CD4-positive, alpha-beta T cell treated with Interleukin-6 for 4 hours (primary cell): ENCODE measurements at places on chromosomes 4 and X.

- DNase-seq: peak; percentile 66
These were observed 306.3 kb downstream of the ANK2 start for GRCh38 chr4:113355550-113356371.

- DNase-seq: no peak
These were observed 1299.5 kb downstream of the FSTL5 start for GRCh38 chr4:160864253-160864652.

DNA sequence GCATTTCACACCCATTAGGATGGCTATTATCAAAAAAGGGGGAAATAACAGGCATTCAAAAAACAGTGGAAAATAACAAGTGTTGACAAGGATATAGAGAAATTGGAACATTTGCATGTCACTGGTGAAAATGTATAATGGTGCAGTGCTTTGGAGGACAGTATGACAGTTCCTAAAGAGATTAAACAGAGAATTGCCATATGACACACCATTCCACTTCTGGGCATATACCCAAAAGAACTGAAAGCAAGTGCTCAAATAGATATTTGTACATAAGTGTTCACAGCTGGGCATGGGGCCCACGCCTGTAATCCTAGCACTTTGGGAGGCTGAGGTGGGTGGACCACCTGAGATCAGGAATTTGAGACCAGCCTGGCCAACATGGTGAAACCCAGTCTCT lies 348.1 kb downstream of the NR3C2 start:
- no peak for DNase-seq

- no peak for DNase-seq
These were observed 90.3 kb upstream of the TMEM150C start for GRCh38 chr4:82652062-82652461.

GRCh38 chr4:185529413-185529812 lies 5.9 kb downstream of the PDLIM3 start:
- DNase-seq: no peak

GRCh38 chrX:55056820-55057674 lies 17.8 kb upstream of the PAGE2B start:
- DNase-seq: peak; percentile 56

DNA sequence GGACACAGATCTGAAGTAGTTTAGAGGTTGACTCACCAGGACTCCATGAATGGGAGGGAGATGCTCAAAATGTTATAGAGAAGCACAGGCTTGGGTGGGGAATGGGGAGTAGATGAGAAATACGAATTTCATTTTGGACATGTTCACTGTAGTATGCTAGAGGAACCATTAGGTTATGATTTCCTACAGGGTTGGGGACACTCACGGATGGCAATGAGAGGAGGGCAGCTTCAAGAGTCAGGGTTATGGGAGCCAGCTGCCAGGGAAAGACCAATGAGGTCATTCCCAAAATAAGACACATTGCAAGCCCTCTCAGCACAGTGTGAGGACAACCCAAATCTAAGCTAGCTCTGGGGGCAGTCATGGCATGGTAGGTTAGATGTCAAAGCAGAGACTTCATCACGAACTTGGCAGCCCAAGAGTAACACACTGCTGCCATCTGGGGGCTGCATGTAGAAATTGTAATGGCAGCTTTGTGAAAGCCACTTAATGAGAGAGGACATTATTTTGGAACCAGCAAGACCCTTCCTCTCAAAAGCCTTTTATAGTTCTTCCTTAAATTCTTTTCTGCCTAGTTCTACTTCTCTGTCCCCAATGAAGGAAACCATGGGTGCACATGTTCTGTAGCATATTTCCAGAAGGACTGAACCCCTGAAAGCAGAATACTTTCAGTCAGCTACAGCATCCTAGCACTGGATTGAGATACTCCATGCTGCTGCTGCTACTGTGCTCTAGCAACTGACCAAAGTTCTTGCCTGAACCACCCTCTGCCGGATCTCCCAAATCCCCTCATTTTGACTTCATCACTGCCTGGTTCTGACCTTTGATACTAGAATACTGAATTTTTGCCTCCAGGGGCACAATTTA lies 16.2 kb upstream of the ZCCHC12 start:
- DNase-seq: peak; percentile 29

DNA sequence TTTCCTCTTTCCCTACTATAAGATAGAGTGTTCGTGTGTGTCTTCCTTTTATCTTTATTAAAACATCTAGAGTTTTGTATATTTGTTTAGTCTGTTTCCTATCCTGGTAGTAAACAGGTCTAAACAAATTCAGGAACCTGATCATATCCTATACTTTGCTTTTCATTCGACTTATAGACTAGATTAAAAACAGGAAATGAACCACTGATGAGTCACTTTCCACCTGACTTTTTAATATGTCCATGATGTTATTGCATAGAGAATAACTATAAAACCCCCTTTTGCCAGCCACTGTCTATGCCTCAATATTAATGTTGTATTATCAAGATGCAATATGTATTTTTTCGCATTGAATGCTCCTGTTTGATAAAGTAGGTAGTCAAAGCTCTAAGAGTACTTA lies 1794.0 kb downstream of the STIM2 start:
- DNase-seq: no peak

DNA sequence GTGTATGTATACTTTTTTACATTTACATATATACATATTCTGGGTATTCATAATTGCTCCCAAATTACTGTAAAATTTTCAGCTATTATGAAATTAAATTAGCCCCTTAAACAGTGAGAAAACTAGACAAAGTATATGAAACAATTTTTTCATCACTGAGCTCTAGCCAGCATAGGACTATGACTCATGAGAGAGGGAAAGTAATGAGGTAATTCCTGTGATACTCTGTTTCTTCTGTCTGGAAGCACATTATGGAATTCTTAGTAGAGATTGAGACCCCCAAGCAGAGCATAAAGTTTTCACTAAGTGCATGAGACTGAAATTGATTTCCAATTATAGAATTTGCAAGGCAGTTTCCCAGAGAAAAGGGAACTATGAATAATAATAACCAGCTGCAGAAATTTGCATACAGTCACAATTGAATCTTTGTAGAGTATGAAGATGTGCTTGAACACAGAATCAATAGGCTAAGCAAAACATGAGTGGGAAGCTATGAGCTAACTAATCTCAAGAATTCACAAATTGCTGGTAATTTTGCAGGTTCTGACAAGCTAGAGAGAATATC lies 779.3 kb downstream of the ARAP2 start:
- DNase-seq: no peak

DNA sequence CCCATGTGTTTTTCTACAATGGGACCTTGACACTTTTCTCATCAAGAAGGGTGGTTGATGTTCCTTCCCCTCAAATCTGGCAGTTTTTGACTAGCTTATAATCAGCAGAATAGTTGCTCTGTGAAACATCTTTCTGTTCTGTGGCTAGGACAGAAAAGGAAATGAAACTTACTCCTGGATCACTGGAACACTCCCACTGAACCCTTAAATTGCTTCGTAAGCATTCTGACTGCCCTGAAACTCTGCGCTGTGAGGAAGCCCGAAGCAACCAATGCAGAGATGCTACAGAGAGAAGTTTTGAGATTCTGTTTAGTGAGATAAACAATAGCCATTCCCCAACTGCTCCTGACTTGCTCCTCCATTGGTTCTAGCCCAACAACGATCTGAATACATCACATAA lies 602.2 kb downstream of the CENPC start:
- no peak for DNase-seq

DNA sequence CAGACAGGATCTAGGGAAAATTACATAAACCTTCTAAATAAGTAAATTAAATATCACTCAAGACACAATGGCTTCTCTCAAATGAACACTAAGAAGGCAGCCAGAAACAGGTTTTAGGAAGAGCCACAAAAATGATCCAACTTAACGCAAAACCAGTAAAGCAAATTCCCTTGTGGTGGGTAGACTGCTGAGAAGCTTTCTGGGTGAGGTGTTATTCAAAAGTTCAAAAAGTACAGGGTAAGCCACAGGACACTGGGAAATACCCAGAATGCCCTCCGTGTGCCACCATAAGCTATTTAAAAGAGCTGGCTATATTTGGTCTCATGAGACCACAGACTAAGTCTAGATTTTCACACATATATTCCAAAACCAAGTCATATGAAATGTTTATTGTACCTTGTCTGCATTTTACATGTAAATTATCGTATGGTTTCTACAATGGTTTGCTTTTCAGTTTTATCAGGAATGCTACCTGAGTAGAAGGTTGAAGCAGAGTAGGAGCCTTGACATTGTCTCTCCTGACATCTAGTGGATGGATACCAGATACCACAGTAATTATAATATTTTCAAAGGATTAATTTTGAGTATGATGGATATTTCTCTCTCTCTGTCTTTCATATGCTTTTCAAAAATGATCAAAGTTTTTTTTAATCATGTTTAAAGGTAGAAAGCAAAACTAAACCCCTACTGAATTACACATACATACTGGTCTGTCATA lies 109.3 kb upstream of the KLHL13 start:
- DNase-seq: no peak

DNA sequence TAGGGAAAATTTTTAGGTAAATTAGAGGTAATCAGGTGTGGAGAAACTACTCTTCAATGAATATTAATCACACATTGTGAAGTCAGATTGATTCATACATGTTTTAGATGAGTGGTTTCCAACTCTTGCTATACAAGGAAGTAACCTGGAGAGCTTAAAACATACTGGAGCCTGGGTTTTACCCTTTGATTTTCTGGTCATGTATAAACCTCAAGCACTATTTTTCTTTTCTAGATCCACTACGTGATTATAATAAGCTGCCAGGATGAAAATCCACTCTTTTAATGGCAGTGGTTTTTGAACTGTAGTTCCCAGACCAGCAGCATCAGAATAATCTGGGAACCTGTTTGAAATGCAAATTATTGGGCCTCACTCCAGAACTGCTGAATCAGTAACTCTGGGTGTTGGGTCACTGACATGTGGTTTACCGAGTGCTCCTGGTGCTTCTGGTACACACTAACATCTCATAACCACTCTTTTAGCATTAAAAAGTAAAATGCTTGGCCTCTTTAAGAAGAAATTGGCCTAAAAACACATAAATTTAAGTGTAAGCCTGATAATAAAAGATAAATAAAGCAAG lies 63.4 kb downstream of the DCAF12L1 start:
- no peak for DNase-seq

GRCh38 chr4:27215220-27215826 lies 354.7 kb downstream of the STIM2 start:
- DNase-seq: no peak

- DNase-seq: peak; percentile 66
These were observed 4.5 kb downstream of the DTHD1 start for GRCh38 chr4:36285784-36286480.

- DNase-seq: no peak
These were observed 97.1 kb downstream of the REELD1 start for GRCh38 chr4:146311238-146311970.

GRCh38 chr4:63528256-63528991 lies 880.8 kb downstream of the TECRL start:
- DNase-seq: no peak

DNA sequence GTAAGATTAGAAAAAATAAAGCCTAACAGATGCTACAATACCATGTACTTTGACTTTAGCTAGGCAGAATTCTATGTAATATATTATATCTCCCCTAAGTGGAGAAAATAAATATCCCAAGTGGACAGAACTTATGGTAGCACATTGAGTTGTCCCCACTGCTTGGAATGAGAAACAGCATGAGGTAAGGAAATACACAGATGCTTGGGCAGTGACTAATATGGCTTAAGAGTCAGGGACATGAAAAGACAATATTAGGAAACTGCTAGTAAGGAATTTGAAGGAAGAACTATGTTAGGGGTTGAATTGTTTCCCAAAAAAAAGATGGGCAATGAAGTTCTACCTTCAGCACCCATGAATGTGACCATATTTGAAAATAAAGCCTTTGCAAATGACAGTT lies 2265.1 kb downstream of the PCDH7 start:
- DNase-seq: no peak

DNA sequence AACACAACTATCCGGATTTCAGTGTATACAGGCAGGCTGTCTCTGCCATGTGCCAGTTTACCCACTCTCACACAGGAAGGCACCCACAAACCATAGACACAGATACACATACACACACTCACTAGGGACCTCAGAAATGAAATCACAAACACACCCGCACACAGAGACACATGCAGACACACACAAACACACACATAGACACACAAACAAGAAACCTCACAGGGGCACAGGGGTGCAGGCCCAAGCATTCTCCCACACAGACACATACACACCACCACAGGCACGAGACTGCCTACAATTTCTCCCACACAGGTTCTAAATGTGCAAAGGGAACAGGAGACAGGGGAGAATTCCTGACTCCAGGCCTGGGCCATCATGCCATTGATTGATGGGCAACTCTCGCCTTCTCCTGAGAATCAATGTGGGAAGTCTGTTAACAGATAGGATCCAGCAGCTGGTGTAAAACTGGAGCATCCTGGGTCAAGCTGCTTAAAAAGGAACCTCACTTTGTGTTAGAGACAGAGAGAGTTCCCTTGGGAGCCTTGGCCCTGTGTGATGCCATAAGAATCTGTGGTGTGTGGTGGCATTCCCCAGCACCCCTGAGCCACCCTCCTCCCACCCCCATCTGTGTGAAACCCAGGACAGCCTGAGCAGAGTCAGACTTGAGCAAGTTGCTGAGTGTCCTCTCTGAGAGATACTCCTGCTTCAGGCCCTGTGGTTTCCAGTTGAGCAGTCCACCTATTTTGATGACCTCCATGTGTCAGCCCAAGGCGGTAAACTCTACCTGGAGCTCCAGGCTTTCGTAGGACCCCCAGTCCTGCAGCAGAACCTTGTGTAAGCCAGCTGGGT lies 33.9 kb downstream of the NBDY start:
- DNase-seq: no peak

DNA sequence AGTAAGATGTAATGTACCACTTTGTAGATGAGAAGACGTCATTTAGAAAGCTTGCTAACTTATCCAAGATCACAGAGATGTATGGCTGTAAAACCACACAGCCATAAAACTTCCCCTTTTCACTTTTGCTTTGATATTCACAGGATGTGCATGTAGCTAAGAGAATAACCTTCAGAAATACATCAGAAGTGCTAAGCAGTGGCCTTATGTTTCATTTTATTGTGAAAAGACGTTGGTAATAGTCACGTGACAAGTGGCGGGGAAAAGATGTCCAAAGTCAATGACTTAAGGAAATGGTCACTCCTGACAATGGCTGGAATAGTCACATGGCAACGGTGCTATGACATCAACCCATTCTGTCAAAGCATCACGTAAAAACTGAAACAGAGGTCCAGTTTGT lies 12.9 kb upstream of the WDR17 start:
- DNase-seq: no peak

GRCh38 chr4:140869446-140869845 lies 113.3 kb upstream of the TBC1D9 start:
- DNase-seq: no peak

DNA sequence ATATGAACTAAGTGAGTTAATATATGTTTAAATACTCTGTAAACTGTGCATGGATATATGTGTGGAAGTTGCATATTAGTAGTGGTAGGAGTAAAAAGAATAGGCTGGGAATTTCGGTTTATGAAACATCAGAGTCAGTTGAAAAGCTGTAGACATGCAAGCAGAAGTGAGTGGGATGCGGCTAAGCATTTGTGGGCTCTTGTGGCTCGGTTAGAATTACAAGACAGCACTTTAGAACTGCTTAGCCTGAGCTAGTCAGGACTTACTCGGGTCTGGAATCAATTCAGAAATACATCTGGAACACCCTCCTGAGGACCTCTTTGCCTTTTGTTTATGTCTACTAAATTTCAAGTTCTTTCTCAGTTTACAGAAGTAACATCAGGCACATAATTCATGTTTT lies 93.6 kb downstream of the AFF2 start:
- DNase-seq: no peak

GRCh38 chrX:106698693-106699092 lies 27.8 kb upstream of the RNF128 start:
- no peak for DNase-seq

GRCh38 chrX:153644356-153645125 lies 2.5 kb upstream of the DUSP9 start:
- no peak for DNase-seq

GRCh38 chr4:66804979-66805378 lies 740.3 kb downstream of the CENPC start:
- no peak for DNase-seq
